MCF 10A (cell line): ENCODE measurements at places on chromosomes 4 and X.

GRCh38 chr4:125741825-125742452 is 427.2 kb downstream of the FAT4 start:
- DNase-seq: peak; percentile 50

- DNase-seq: no peak
These were observed 1.4 kb downstream of the NDNF start for GRCh38 chr4:121070696-121071639.

DNA sequence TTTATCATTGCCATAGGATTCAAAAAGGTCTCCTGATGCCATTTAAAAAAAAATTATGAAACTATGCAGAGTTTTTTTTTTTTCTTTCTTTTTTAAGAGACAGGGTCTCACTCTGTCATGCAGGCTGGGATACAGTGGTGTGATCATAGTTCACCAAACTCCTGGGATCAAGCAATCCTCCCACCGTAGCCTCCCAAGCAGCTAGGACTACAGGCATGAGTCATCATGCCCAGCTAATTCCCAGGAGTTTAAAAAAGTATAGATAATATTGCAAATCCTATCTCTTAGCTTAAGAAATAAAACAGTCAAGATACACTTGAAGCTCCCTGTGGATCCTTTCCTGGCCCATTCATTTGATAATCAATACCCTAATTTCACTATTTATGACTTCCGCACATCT is 58.6 kb upstream of the PRSS48 start:
- DNase-seq: peak; percentile 52

DNA sequence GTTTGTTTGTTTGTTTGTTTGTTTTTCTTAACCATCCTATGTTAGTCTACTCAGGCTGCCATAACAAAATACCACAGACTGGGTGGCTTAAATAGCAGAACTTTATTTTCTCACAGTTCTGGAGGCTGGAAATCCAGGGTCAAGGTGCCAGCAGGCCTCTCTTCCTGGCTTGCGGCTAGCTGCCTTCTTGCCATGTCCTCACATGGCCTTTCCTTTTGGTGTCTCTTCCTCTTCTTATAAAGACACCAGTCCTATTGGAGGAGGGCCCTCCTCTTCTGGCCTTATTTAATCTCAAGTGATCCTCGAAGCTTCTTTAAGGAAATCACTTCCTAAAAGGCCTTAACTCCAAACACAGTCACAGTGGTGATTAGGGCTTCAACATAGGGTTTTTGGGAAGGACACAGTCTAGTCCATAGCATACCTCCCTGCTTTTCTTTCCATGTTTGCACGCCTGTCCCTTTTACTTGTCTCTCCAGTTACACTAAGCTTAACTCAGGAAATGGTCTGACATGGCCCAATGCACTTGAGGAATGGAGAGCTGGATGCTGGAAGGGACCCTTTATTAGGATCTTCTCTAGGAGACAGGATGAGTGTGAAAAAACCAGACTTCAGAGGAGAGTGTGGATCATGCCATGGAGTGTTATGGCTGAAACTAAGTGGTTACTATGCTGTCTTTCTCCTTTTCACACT is 36.0 kb upstream of the MGST2 start:
- DNase-seq: no peak

DNA sequence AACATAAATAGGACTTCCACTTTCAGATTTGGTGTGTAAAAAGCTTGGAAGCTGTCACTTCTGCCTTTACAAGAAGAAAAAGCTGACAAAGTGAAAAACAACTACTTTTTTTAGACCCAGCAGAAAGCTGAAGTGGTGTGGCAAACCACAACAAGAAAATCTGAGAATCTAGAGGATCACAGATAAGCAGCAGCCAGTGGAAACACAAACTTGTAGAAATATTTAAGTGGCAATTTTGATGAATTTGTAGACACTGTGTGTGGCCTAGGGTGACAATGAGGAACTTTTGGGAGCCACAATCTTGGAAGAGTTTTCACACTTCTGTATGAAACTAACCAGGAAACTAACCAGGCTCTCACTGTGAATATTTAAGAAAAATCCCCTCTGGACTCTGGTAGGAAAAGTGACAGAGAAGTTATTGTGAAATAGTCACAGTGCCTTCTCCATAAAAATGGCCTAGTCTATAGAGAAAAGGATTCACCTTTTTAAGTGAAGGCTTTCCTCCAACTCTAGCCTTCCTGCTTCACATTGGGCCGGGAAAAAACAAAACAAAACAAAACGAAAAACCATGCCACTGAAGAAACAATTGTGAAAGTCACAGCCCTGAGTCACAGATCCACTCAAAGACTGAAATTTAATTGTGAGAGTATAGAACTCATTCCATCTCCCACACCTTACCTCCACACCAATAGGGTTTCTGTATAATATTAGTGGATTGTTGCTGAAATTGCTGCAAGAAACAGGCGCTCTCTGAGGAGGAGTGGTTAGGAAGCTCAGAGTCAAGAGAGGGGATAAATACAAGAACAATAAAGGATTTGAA is 26.7 kb upstream of the GUCY1A1 start:
- no peak for DNase-seq

- no peak for DNase-seq
These were observed 75.4 kb downstream of the KDM6A start for GRCh38 chrX:44948406-44948805.

GRCh38 chrX:39813631-39814277 is 284.0 kb downstream of the BCOR start:
- DNase-seq: peak; percentile 79

- DNase-seq: no peak
These were observed 83.4 kb downstream of the SHISA3 start for GRCh38 chr4:42480717-42481116.

GRCh38 chr4:19379191-19379708 is 872.5 kb upstream of the SLIT2 start:
- no peak for DNase-seq

DNA sequence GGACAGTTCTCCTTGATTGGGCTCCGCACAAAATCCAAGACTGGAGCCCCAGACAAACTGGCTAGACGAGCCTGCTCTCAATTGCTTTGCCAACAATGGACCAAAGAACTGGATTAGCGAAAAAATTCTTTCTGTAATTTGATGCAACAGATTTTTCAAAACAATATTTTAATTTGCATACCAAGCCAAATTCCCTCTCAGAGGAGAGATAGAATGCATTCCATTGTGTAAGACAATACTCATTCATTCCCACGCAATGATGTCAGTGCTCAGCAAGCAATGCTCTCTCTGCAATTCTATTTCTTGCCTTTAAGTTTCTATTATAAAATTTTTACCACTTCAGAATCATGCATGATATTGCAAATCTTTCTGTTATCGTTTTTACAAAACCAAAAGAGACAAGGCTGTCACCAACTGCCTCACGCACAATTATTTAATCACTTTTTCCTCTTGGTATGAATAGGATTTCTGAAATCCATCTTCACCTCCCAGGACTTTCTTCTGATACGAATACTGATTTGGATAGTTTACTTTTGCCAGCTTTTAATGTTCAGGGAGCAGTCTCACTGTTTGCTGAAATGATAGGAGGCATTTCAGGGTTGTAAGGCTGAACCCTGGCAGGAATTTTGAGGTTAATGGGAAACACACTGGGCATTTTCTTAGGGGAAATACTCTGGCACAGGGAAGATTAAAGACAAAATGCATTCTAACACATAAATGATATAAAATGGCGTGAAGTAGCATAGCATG is 46.1 kb upstream of the HCCS start:
- peak; percentile 33 for DNase-seq

- no peak for DNase-seq
These were observed 26.1 kb downstream of the ARHGEF6 start for GRCh38 chrX:136754651-136755050.

GRCh38 chr4:163613383-163613782 is 118.9 kb downstream of the TMA16 start:
- no peak for DNase-seq

DNA sequence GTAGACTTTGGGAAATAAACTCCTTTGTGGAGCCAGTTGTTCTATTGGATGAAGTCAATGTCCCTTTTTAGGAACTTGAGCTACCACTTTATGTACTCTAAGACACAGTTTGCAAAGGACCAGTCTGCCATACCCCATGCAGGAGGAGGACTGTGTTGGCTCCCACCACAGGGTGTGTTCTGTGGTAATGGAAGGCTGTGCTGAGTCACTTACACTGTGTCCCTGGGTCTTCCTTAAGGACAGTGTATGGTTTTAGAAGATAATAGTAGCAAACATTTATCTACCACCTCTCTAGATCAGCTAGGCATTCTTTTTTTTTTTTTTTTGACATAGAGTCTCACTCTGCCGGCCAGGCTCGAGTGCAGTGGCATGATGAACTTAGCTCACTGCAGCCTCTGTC is 184.0 kb upstream of the PGRMC2 start:
- no peak for DNase-seq

DNA sequence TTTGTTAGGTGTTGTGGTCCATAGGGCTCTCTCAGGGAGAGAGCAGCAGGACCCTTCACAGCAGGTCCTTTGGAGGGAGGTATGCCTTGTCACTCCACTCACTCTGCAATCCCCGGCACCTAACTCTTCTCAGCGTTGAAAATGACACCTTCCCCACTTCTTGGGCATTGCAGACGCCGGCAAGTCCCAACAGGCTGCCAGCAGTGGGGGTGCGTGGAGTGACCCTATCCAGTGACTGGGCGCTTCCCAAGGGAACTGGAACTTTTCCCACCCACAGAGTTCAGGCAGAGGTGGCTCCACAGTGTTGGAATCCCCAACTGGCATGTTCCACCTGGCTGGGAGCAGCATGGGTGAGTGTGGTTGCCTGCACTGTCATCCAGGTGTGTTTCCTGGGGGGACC is 705.1 kb upstream of the FRG1 start:
- no peak for DNase-seq

GRCh38 chr4:18689308-18690115 is 668.0 kb upstream of the LCORL start:
- DNase-seq: peak; percentile 73

- no peak for DNase-seq
These were observed 74.0 kb downstream of the GRIA2 start for GRCh38 chr4:157294575-157294974.

- DNase-seq: no peak
These were observed 115.1 kb upstream of the MXRA5 start for GRCh38 chrX:3461397-3462165.

GRCh38 chr4:74121643-74122579 is 22.9 kb upstream of the CXCL2 start:
- no peak for DNase-seq

DNA sequence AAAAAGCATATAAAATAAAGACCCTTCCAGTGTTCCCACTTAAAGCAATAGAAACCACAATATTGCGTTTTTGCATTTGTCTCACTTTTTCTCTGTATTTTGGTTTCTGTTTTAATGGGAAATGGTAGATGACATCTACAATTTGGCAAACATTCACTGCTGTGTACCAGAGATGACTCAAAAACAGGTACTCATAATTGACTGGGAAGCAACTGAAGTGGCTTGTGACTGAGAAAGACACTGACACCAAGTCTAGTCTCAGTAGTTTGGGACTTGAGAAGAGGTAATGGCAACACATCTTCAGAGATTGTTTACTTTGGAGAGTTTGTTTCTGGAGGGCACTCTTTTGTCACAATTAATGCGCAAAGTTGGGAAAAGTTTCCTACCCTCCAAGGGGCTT is 42.0 kb downstream of the AREG start:
- DNase-seq: no peak

DNA sequence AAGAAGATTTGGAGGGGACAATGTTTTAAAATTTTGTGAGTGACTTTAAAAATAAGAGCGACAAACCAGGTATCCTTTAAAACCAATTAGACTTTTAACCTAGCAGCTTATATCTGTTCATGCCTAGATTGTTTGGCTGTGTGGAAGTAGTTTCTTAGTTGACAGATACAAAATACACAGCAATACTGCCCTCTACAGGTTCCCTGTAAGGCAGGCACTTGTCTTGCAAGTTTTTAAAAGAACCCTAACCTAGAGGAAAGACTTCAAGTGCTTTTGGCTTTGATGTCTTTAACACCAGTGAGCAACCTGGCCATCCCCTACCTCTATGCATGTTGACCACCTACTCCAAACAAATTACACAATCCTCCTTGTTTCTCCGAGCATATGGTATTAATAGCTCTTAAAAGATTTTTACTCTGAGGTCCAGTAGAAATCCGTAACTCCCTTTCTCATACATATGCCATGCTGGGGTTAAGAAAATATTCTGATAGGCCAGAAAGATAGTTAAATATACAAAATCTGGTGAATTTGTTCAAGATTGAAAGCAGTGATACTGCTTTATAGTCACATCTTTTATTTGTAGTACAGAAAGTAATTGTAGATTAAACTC is 273.0 kb downstream of the ARHGAP24 start:
- DNase-seq: peak; percentile 73

DNA sequence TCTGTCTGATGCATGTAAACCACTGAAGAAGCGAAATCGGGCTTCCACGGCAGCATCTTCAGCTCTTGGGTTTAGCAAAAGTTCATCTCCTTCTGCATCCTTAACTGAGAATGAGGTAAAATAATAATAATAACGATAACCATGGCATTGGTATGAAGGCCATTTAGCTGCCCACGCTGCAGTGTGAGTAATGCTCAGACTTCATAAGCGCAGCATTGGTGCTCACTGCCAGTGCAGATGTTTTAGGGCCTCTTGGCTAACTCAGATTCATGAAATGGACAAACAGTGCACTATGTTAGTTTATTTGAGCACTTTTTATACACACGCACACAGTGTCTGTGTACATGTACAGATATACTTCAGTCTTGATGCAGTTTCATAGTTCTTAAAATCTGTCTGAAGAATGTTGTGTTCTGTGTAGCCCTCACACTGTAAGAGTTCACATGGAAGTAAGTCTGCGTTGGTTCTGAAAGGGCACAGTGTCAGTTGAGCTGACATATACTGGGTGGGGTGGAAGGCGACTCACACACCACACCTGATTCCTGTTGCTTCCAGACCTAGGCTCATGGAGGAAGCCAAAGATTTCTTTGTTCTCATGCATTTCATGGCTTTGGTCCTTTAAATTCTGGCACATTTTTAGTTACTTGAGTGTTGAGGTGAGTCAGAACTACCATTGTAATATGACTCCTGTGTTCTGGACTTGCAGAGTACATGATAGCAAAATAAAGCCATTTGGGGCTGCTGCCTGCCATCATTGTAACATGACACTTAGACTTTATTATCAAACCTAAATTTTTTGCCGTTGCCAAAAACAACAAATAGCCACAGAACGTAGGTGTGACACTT is 68.7 kb downstream of the NSD2 start:
- DNase-seq: peak; percentile 93

GRCh38 chrX:17020851-17021821 is 74.7 kb downstream of the REPS2 start:
- no peak for DNase-seq

- peak; percentile 53 for DNase-seq
These were observed 2.0 kb upstream of the STAG2 start for GRCh38 chrX:123959281-123960063.

DNA sequence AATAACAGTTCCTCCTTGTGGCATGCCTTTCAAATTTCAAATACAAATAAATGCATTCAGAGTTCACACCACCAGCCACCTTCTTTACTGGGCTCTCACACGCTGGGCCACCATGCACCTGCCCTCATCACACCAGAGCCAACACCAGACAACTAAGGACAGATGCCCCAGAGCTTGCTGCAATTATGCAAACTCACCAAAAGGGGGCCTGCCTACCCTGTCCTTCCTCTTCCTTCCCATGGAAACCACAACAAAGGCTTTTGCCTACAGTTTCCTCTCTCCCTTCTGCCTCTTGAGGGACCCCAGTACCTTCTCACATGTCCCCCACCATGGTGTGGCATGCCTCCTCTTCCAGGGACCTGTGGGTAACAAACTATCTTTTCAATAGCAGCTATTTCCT is 1333.9 kb upstream of the TENM3 start:
- peak; percentile 48 for DNase-seq
